Activated naive CD8-positive, alpha-beta T cell treated with anti-CD3 and anti-CD28 coated beads, Interleukin-2, amount 10 ng/mL, durations not matched to agents 7 days and 5 days (primary cell): ENCODE measurements at places on chromosomes 12 and 14. TPM values are rescaled to one million over a fixed set of nuclear protein-coding genes. Genes with fewer than 3 reads are reported as not detected.

Gene SIX4
- total RNA-seq: not detected

Gene ACVRL1
- not detected for total RNA-seq

Gene A2M
- total RNA-seq: 3.4 TPM

Gene TRHDE
- total RNA-seq: not detected

Gene NXPH4
- 1.7 TPM for total RNA-seq
